ENCODE measurements at places on chromosomes 7 and 10.

DNA sequence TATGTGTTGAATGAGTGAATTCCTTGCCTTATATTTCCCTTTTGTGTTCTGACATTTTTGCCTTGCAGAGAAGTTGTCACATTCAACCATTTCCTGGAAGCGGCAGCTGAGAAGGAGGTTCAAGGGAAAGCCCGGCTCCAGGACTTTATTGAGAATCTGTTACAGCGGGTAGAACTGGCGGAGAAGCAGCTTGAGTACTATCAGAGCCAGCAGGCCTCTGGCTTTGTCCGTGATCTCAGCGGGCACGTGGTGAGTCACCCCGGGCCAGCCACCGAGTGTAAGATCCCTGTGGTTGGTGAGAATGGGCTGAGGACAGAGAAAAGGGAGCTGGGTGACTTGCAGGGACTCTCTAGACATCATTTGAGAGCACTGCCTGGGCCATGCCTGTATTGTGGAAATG, 14.2 kb downstream of the ZNF365 start:
- no peak for DNase-seq

GRCh38 chr10:110149259-110149658, 58.1 kb upstream of the MXI1 start:
- DNase-seq, result no peak

- no peak for DNase-seq
Measured at GRCh38 chr10:8513155-8514147, 459.0 kb downstream of the GATA3 start.

GRCh38 chr10:55183993-55184392, 383.0 kb upstream of the PCDH15 start:
- DNase-seq, result no peak

DNA sequence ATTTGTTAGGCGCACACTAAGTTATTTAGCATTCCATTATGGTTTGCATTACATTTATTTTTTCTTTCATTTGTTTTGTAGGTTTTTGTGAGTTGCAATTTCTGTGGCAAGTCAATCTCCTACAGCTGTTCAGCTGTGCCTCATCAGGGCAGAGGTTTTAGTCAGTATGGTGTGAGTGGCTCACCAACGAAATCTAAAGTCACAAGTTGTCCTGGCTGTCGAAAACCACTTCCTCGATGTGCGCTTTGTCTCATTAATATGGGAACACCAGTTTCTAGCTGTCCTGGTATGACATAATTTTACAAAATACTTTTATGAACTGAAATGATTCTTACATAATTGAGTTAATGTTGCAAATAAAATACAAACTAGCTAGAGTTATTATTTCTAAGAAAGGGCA, 29.5 kb downstream of the MIOS start:
- DNase-seq, result no peak

DNA sequence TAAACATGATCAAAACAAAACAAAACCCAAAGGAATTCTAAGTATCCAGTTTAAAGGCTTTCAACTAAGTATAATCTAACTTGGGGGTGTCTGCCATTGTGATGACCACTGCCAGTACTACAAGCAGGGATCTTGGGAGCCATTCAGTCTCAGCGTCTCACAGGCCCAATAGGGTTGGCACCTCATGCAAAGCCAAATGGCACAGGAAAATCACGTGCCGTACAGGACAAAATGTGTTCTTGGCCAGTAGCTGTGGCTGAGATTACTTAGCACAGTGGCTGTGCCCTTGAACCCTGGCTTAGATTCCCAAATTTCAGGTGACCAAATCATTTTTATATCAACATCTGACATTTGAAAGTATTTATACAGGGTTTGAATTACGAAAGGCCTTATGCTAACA, 50.0 kb downstream of the DLD start:
- DNase-seq, result no peak

- DNase-seq, result no peak
Measured at GRCh38 chr7:101370836-101371235, 8.2 kb downstream of the COL26A1 start.

DNA sequence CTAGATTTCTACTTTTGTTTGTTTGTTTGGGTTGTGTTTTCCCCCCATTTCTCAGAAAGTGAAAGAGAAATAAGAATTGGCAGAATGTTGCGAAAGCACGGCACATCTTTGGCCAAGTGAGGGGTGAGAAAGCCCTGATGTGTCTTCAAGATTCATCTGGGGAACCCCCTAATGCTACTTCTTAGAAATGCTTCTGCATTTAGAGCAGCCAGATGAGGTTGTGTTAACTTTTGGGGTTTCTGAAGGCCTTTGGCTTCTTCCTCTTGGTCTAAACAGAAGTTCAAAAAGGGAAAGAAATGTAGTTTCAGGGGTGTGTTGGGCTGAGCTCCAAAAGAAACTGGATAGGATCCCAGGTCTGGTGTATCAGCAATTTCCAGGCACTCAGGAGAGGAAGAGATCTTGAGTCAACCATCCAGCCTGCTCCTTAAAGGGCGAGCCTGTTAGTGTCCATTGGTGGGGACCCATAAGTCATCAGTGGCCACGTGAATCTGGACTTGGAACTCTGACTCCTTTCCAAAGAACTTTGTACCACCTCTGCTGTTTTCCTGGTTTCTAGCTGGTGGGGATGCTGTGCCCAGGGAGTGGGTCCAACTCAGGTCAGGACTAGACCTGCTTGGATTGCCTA, 6.5 kb downstream of the DUSP5 start:
- no peak for DNase-seq

DNA sequence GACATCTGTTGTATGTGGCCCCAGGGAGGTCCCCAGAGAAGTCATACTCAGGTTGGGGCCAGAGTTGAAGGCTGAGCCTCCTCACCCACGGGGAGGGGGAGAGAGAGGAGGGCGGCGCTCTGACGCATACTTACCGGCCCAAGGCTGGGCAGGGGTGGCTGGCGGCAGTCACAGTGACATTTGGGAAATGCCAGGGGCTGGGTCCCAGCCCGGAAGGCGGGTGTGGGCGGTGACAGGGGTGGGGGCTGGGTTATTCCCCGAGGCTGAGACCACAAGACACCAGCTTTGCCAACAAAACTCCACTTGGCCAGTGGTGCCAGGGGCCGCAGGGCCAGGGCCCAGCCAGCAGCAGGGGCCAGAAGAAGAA, 41.1 kb downstream of the RASGEF1A start:
- no peak for DNase-seq

DNA sequence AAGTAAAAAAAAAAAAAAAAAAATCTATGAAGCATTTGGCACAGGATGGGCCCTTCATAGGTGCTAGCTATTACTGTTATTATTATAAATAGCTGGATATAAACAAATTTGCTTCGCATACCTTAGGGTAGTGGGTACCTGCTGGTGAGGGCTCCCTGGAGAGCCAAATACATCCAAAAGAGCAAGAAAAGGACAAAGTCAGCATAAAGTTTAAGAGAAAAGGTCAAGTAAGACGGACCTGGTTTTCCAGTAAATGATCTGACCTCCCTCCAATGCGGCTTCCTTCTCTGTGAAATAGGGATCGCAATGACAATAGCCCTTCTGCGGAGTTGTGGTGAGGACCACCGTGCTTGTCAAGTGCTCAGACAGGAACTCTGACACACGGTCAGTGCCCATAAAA, 214.5 kb downstream of the SNX10 start:
- DNase-seq, result no peak

- no peak for DNase-seq
Measured at GRCh38 chr10:21744223-21744622, 210.2 kb downstream of the MLLT10 start.

GRCh38 chr10:45470098-45471012, 96.3 kb downstream of the ALOX5 start:
- DNase-seq, result no peak

DNA sequence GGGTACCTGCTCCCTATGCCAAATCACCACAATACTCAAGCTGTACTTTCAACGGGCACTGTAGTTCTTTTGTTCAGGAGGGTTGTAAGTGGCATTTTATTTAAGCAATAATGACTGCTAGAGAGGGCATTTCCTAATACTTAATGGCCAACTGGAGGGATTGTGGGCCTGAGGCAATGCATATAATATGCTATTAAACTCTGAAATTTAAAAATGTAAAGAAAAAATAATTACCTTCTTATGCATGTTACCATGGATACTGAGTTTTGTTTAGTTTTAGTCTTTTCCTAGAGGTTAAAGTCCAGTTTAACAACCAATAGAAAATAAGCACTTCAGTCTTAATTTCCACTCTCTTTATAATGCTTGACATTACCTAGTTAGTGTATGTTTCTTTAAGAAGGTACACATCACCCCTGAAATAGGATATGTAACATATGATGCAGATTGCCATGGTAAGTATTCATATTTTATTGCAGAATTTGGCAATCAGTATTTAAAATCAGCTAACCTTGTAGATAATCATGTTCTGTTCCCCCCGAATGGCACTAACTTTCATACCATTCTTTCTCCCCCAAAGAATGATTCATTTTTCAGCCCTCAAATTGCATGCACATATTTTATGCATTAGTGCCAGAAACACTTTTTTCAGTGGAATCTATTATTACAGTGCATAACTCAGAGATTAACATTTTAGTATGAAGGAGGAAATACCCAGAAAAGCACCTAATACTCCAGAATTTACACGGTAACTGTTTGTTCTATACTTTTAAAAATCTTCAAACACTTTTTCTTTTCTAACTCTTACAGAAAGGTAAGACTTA, 90.3 kb upstream of the ZNF438 start:
- DNase-seq, result no peak

DNA sequence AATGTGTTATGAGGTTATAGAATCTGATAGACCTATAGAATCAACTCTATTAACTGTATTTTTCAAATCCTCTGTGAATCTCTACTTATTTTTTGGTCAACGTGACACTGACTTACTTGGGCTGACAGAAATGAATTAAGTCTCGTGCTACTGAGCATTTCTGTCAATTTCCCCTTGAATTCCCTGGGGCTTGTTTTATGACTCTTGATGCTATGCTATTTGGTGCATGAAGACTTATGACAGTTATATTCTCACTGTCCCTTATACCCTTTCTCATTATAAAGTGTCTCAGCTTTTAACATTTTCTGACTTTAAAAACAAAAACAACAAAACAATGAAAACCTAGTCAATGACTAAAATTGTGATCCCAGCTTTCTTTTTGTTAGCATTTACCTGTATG, 68.5 kb upstream of the OPALIN start:
- DNase-seq, result no peak

DNA sequence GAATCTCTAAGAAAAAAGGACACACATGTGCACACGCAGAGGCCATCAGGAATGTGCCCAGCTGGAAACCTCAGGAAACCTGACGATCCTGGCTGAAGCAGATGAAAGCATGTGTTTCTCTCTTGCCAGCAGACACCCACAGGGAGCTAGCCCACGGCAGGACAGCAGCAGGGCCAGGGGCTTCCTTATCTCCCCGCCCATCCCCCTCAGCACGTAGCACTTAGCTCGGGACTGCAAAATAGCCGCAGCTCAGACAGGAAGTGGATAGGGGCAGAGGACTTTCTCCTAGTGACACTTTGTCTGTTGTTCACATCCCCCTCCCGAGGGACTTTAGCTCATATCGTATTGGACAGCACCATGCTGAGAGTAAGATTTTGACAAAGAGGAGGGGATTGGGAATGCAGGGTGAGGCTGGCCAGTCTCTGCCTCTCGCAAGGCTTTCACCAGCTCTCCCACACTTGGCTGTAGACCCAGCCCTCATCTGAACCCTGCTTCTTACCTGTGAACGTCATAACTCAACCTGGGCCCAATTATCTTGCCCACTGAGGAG, 63.8 kb downstream of the MKI67 start:
- DNase-seq, result no peak

GRCh38 chr10:29671228-29671780, 36.5 kb upstream of the SVIL start:
- DNase-seq, result no peak

DNA sequence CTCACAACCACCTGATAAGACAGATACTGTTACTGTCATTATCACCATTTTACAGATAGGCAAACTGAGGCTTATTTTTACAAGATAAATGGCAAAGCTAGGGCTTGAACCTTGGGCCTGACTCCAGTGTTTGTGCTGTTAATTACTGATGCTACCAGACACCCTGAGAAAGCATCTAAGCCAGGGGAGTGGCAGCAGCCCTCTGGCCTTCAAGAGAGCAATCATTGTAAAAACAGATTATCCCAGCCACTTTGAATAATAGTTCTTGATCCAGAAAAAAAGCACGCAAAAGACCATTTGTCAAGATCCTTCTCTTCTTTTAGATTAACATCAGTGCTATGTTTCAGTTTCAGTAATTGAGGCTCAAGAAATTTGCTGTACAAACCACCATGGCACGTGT, 109.5 kb downstream of the PLCE1 start:
- no peak for DNase-seq

DNA sequence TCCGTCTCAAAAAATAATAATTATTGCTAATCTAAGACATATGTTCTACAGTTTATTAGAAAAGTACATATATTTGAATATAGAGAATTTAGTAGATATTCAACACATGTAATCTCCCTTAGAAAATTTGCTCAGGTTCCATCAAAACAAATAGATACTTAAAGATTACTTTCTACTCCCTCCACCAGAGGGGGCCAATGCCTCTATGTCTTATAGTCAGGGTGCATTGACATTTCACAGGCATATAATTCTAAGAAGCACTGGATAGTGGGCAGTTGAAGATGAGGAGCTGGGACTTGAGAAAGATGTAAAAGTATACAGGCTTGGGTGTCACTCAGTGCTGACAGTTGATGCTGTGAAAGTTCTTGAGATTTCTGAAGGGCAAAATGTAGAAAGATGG, 301.6 kb upstream of the HPS1 start:
- no peak for DNase-seq

All from NCI-H187 treated with DMSO at 0.1 percent for 48 hours (cell line).